ENCODE measurements at places on chromosomes 7 and 10.

GRCh38 chr7:27581119-27581518, 81.6 kb downstream of the HIBADH start:
- DNase-seq, result no peak

GRCh38 chr7:47583739-47584535, 2.0 kb upstream of the TNS3 start:
- no peak for DNase-seq

- no peak for DNase-seq
Measured at GRCh38 chr10:119256897-119257296, 49.5 kb downstream of the GRK5 start.

- peak; percentile 31 for DNase-seq
Measured at GRCh38 chr10:124152139-124153022, 59.0 kb upstream of the CHST15 start.

DNA sequence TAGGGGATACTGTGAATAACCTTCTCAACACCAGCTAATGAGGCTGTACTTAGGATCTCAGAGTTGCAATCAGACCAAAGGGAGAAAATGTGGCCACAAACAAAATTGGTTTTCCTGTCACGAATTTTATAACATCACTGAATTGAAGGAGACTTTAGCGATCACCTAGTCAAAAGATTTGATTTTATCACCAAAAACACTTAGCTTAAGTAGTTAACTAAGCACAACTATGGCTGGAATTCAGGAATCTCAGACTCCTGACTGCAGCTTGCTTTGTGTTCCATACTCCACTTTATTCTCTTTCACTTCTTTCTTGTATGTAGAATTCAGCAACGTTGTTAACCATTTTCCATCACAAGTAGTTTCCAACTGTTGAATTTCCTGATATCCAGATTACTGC, 152.0 kb downstream of the SLC16A9 start:
- DNase-seq, result no peak

- no peak for DNase-seq
Measured at GRCh38 chr10:11465406-11465805, 146.0 kb downstream of the USP6NL start.

- no peak for DNase-seq
Measured at GRCh38 chr7:158973440-158973839, 117.1 kb downstream of the DYNC2I1 start.

DNA sequence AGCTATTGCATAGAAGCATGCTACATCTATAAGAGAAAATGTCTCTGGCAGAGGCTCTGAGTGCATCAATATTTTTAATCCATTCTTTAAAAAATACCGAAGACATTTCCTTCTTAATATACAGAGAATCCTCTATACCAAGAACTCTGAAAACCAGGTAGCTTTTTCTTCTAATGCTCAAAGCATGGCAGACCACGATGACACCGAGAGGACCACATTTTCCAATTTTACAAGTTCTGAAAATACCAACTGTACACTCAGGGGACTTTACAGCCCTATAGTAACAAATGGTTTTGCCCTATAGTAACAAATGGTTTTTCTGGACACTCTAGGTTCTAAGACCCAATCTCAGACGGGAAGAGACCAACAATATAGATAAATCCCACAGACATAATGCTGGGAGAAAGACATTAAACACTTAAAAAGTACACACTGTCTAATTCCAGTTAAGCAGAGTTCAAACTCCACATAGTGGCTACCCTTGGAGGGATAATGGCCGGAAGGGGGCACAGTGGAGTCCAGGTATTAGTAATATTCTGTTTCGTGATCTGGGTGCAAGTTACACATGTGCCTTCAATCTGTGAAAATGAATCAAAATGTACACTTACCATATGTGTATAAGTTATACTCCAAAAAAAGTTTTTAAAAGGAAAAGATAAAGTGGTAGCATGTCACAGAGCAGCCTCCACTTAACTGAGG, 26.2 kb downstream of the CCDC6 start:
- no peak for DNase-seq

DNA sequence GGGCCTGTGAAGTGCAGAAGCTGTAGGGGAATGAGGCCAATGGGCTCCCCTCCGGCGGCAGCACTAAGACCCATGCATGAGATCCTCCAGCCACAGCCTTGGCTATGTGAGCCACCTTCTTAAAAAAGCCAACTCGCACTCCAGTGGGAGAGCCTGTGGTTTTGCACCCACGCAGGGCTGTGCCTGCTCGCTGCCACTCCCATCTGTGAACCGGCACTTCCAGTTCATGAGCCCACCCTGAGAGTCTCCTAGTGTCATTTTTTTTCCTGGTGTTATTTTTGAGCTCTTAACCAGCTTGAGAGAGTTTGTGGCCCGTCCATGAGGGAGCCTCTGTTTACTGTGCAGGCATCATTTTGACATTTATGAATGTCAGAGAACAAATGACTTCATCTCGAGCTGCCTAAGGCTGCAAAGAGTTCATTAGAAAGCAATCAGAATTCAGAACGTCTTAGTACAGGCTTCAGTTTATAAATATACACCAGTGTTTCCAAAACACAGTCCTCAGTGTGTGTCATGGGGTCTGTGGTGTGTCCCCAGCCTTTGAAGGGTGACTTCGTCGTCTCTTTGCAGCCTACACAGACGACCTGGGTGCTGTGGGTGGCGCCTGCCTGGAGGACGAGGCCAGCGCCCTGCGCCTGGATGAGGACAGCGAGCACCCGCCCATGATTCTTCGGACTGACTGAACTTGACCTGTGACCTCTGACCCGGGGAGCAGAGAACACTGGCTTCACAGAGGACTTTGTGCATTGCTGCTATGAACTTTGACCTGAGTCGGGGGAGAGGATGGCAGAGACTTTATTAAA, 40.4 kb downstream of the WIPI2 start:
- DNase-seq, result no peak

DNA sequence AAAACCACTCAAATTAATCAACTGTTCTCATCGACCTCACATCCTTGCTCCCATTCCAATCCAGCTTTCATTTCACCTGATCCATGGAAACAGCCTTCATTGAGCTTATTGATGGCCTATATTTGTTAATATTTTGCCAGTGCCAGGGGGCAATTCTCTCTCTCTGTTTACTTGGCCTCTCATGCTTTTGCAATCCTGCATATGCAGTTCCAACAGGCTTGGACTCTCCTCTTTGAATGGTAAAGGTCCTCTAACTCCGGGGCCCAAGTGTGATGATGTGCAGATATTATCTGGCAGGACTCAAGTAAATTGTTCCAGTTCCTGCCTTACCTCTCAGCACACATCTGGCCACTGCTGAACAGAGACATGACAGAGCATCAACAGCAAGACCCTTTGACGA, 67.3 kb downstream of the ZNF783 start:
- DNase-seq, result no peak

DNA sequence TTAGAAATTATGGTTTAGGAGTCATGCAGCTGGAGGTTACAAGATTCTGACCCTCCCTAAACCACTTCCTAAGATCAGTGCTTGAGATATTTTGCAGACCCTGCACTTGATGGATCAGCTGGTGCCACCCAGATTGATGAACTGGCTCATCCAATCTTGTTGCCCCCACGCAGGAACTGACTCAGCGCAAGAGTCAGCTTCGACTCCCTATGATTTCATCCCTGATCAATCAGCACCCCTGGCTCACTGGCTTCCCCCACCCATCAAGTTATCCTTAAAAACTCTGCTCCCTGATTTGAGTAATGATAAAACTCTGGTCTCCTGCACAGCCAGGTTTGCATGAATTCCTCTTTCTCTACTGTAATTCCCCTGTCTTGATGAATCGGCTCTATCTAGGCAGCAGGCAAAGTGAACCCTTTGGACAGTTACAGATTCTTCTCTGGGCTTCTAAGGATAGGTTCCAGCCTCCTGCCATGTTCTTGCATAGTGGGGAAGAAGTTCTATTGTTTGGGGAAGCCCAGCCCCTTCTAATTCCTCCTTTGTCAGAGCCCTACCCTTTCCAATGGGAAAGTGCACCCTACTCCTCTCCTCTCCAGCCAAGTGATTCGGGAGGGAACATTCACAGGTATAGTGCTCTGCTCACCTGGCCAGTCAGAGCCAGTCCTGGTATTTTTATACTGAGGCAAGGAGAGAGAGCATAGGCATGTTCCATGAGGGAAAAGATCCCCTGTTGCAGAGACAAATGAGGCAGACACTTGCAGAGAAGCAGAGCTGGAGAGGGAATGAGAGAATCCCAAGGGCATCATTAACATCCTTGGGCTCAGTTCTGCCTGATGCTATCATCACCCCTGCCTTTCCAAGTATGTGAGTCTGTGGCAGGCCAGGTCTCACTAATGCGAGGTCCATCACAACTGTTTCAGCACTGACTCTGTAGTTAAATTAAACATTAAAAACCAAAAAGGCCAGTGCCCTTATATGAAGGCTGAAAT, 224.4 kb upstream of the GALNT17 start:
- DNase-seq, result no peak

GRCh38 chr7:50658696-50659095, 93.5 kb upstream of the DDC start:
- DNase-seq, result no peak

DNA sequence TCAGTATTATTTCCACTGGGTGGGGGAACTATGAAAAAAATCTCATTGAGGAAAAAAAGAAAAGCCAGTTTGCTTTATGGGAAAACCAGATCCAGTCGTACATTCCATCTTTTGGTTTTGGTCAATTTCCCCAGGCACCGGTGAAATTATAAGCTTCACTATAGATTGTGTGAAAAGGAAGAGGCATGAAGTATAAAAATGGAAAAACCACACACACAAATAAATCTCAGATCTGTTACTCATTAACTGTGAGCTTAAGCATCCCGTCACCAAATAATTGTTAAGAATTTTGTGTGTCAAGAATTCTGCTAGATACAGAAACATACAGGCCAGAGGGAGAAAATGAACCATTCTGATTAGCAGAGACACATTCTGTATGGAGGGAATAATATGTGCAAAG, 405.5 kb upstream of the CELF2 start:
- DNase-seq, result no peak

DNA sequence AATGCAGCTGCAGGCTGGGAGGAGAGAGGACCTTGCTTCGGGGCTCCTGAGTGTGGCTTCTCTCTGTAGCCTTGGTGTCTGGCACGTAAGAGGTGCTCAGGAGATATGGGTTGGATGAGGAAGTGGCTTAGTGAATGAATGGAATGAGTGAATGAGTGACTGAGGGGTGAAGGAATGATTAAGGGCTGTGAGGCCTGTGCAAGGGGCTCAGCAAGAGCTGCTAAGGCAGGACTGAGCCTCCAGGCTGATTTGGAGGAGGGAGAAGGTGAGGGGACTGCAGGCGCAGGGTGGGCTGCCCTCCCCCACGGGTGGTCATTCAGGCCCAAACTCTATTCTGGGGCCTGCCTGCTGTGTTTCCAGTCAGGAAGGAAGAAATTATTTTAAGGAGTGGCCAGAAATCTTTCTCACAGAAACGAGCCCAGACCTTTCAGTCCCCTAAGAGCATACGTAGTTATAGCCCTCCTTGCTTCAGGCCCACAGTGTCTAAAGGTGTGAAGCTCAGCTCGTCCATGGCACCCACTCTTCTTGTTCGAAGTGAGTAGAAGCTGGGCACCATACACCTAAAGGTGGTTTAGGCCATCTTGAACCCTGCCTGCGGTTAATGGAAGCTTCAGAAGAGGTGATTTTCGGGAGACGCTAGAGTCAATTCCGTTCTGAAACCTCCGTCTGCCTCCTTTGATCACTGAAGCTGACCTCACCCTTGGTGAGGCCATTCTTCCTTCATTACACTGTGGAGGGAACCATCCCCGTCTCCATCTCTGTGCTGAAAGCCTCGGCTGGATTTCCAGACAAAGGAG, 49.5 kb upstream of the SAMD8 start:
- no peak for DNase-seq

DNA sequence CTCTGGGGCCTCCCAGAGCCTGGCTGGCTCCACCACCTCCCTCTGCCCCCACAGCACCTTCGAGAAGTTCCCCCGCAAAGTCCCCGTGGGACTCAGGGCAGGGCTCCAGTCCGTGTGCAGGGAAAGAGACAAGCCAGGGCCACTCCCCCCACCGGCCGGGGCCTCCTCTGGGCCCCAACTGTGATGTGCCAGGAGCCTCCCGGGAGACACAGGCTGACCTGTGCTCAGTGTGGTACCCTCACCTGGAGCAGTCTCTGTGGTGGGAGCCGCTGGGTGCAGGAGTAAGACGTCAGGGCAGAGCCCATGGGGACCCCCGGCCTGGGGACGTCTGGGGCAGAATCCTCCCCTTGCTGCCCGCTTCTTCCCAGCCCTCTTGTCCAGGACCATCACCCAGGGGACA, 1.5 kb upstream of the ADGRA1 start:
- DNase-seq, result no peak

- no peak for DNase-seq
Measured at GRCh38 chr7:115491744-115492380, 538.7 kb downstream of the TFEC start.

GRCh38 chr10:4635883-4636282, 190.1 kb upstream of the AKR1E2 start:
- no peak for DNase-seq

GRCh38 chr7:15376600-15376999, 185.2 kb downstream of the AGMO start:
- DNase-seq, result no peak

DNA sequence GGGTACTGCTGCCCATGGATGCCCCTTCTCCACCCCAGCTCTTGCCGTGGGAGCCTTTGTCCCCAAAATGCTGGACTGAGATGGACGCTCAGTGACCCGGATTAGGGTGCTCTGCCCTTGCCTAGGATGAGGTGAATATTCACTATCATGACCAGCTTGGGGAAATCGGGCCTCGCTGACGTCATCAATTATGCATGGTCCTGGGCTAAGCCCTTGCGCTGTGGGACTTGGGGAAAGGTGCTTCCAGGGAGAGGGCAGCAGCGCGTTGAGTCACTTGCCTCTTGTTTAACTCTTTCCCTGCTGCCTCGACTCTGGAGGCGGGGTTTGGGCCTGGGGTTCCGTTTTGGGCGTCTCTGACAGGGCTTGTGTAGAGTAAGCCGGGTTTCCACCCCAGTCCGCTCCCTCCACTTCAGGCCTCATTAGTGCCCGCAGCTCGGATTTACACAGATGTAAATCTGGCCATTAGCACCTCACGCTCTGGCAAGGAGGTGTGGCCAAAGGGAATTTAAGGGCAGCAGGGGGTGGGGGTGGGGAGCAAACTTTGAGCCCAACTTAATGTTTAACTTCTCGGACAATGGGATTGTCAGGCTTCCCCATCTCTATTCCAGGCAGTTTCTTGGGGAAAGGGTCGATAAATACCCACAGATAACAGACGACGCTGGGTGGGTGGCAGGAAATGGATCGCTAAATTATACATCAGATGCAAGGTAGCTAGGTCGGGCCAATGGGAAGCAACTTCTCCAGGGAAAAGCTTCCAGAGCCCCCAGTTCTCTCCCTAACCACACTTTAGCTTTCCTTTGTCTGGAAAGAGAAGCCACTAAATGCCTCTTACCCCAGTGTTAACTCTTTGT, 51.3 kb upstream of the TCF7L2 start:
- DNase-seq, result no peak

GRCh38 chr7:94584113-94584512, 71.8 kb downstream of the SGCE start:
- no peak for DNase-seq

DNA sequence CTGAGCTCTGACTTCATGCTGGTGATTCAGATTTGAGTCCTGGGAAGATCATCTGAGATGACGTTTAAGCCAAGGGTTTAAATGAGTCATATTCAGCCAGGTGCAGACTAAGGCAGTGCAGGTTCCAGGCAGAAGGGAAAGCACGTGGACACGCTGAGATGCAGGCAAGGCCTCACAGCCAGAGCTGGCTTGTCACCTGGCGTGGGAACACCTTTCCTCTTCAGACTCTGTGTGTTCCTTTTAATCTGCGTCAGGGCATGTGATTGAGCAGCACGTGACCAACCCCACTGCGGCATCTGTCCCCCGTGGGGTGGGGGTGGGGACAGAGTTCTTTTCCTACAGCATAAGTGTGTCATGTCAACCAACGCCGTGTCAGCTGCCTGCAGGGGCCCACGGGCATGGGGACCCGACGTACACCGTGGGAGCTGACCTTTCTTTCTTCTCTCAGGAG, 10.7 kb upstream of the IDI2 start:
- DNase-seq, result no peak
